Natural killer cell treated with Interleukin-12 subunit alpha and Interleukin-12 subunit beta and Interleukin-15 and Interleukin-18, amount 100 ng/mL, for 72 hours (primary cell): ENCODE measurements at places on chromosomes 3 and 15.

GRCh38 chr3:129975705-129976048, 1.2 kb downstream of the TRH start:
- H3K4me1 ChIP-seq = no peaks in the 10 kb centered on the region
- no peaks in the 10 kb centered on the region for H3K36me3 ChIP-seq
- peaks cover 40% of the 10 kb centered on the region for H3K27me3 ChIP-seq
- DNase-seq = no peak

- H3K4me1 ChIP-seq = peaks cover 5% of the 10 kb centered on the region
- no peaks in the 10 kb centered on the region for H3K27me3 ChIP-seq
- no peak overlapping the region for H3K27ac ChIP-seq
- no peak for DNase-seq
- no peak overlapping the region for H3K4me3 ChIP-seq
These were observed 597 bp downstream of the P2RY12 start for GRCh38 chr3:151383956-151384355.

- peaks cover 7% of the 10 kb centered on the region for H3K36me3 ChIP-seq
- H3K27ac ChIP-seq = peak overlapping the region; percentile 92
- peak overlapping the region; percentile 79 for H3K4me3 ChIP-seq
- peaks cover 70% of the 10 kb centered on the region for H3K4me1 ChIP-seq
- no peaks in the 10 kb centered on the region for H3K27me3 ChIP-seq
These were observed 46.6 kb upstream of the RASGRP1 start for GRCh38 chr15:38611228-38611627.

DNA sequence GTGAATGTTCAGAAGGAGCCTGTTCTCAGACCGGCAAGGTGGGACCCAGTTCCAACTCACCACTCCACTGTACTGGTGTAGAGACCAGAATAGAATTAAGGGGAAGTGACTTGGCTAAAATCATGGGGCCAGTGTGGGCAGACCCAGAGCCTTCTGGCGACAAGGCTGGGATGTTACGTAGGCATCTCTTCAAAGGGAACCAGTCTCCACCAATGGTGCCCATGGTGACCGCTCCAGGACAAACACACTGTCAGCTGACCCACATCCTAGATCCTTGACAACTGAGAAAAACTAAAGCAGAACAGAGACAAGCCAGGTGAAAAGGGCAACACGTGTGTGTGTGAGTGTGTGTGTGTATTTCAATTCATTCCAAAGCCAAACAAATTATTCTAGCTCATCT, 321.7 kb upstream of the FRG2C start:
- peaks cover 6% of the 10 kb centered on the region for H3K27me3 ChIP-seq
- no peaks in the 10 kb centered on the region for H3K36me3 ChIP-seq
- H3K4me3 ChIP-seq = no peak overlapping the region

- DNase-seq = no peak
- no peaks in the 10 kb centered on the region for H3K27me3 ChIP-seq
- peak overlapping the region; percentile 21 for H3K4me3 ChIP-seq
- H3K4me1 ChIP-seq = peaks cover 50% of the 10 kb centered on the region
These were observed 178.8 kb downstream of the MBNL1 start for GRCh38 chr3:152447511-152447910.

DNA sequence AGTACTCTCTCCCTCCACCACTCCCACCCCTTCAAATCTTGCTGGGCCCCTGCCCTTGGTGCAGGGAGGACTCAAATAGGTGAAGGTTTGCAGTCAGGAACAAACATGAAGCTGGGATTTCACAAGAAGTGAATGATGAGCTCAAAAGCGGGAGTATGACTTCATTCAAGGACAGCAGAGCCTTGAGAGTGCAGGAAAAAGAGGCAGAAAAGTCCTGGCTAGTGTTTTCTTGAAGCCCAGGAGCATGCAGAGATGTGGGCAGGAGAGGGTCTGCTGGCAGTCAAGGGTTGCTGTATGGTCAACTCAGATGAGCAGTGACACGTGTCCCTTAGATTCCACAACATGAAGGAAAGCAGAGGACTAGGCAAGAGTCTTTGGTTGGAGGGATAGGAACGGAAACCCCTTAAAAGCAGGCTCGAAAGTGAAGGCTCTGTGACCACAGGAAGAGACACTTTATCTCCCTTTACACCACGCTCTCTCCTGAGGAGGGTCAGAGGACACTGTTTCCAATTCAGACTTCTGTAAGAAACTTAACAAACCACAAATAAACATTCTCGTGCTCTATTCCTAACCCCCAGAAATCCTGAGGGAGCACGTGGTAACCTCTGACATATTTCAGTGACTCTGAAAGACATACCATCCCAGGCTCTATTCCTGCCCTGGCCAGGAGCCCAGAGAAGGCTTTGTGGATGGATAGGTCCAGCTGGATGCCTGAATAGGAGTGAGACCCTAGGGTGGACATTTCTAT, 168.0 kb upstream of the NDN start:
- H3K4me1 ChIP-seq = no peaks in the 10 kb centered on the region
- DNase-seq = no peak
- H3K27ac ChIP-seq = no peak overlapping the region
- H3K4me3 ChIP-seq = no peak overlapping the region

GRCh38 chr3:14222900-14223594, 44.4 kb downstream of the LSM3 start:
- H3K4me1 ChIP-seq = no peaks in the 10 kb centered on the region
- no peak overlapping the region for H3K27ac ChIP-seq
- H3K27me3 ChIP-seq = peaks cover 42% of the 10 kb centered on the region
- no peak for DNase-seq
- peaks cover 21% of the 10 kb centered on the region for H3K36me3 ChIP-seq

- DNase-seq = no peak
- H3K4me1 ChIP-seq = no peaks in the 10 kb centered on the region
- H3K27me3 ChIP-seq = no peaks in the 10 kb centered on the region
- H3K27ac ChIP-seq = no peak overlapping the region
- peaks cover 5% of the 10 kb centered on the region for H3K36me3 ChIP-seq
These were observed 151.6 kb upstream of the UBE2E2 start for GRCh38 chr3:23051240-23052140.

DNA sequence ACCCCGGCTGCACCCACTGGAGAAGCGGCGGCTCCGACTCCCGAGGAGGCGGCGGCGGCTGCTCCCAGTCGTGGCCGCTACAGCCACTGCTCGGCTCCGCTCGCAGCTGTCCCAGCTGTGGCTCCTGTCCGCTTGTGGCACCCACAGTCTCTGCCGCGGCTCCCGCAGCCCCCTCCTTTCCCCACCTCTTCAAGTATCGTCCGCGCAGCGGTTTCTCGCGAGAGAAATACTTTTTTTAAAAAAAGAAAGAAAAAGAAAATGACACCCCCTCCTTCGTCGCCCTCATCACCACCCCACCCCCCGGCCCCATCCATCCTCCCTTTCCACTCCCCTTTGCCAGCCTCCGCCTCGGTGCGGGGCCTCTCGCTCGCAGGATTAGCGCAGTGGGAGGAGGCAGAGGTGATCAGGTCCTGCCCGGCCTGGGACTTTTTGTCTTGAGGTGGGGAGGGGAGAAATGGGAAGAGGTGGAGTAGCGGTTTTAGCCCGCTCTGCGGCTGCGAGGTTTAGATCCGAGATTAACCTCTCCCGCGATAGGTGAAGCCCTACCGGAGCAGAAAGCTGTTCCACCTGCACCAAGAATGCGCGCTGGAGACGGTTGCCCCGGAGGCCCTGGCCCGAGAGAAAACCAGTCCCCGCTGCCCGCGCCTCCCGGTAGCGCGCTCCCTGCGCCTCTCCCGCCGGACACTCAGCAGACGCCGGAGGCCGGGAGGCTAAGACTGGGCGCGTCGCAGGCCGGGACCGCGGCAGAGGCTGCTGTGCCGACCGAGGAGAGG, at the start of gene FBN1:
FBN1 (minus strand) TSS at position 152 of the 773 bp plus-strand sequence. CDS start 940 bp downstream, outside the sequence.
- DNase-seq = no peak
- H3K27me3 ChIP-seq = peaks cover 28% of the 10 kb centered on the region
- no peaks in the 10 kb centered on the region for H3K4me1 ChIP-seq
- H3K27ac ChIP-seq = no peak within 1 kb of the TSS
- H3K36me3 ChIP-seq = no peaks in the 10 kb centered on the region

- H3K36me3 ChIP-seq = no peaks in the 10 kb centered on the region
- no peaks in the 10 kb centered on the region for H3K4me1 ChIP-seq
- H3K27ac ChIP-seq = no peak overlapping the region
- no peak for DNase-seq
- peaks cover 45% of the 10 kb centered on the region for H3K27me3 ChIP-seq
These were observed 17.4 kb upstream of the MFGE8 start for GRCh38 chr15:88930579-88930978.
